Activated CD8-positive, alpha-beta T cell treated with anti-CD3 and anti-CD28 coated beads for 36 hours (primary cell): ENCODE measurements at places on chromosomes 11 and 22.

- DNase-seq: no peak
Measured at GRCh38 chr11:1087279-1087960, 12.7 kb downstream of the MUC2 start.

- DNase-seq: peak; percentile 52
Measured at GRCh38 chr11:60871378-60872061, 4.2 kb downstream of the ZP1 start.

DNA sequence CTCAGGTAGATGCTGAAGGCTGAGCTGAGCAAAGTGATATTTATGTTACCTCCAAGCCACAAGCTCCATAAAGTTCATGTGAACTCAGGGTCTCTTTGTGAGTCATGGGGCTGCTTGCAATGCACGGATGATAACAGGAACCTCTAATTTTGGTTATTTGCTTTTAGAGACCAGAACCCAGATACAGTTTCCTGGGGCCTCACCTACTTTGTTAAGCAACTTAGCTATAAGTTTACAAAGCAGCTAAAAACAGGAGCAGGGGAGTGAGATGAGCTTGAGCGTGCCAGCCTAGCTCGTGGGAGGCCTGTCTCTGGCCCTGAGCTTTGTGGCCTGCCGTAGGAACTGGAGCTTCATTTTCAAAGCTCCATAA, 29.2 kb downstream of the SREBF2 start:
- DNase-seq: peak; percentile 75

GRCh38 chr11:133266986-133267385, 265.3 kb downstream of the OPCML start:
- DNase-seq: no peak

GRCh38 chr22:45612940-45613339, 58.7 kb upstream of the ATXN10 start:
- DNase-seq: no peak
